ENCODE measurements at places on chromosomes 12 and 14. TPM values are rescaled to one million over a fixed set of nuclear protein-coding genes. Genes with fewer than 3 reads are reported as not detected.

The RBP5 gene
- not detected for total RNA-seq

The SYCP3 gene
- total RNA-seq: not detected

DNA sequence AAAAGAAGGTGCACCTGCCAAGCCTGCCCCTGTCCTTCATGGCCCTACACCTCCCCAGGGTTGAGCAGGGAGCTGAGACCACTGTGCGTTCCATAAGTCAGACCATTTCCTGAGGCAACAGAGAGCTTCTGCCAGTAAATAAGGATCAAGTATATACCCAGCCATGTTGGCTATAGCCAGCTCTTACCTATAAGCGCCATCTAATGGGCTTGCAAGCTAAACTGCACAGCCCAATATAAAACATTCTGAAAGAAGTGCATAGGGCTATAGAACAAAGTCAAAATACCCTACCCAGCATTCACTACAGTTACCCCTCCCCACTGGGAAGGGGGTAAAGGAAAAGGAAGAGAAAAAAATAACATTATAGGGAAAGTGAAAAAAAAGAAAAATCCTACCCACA is 59.3 kb upstream of the SCAF11 start:
- no peak overlapping the region for H3K27ac ChIP-seq
- H3K36me3 ChIP-seq: no peaks in the 10 kb centered on the region
- H3K4me3 ChIP-seq: no peak overlapping the region

DNA sequence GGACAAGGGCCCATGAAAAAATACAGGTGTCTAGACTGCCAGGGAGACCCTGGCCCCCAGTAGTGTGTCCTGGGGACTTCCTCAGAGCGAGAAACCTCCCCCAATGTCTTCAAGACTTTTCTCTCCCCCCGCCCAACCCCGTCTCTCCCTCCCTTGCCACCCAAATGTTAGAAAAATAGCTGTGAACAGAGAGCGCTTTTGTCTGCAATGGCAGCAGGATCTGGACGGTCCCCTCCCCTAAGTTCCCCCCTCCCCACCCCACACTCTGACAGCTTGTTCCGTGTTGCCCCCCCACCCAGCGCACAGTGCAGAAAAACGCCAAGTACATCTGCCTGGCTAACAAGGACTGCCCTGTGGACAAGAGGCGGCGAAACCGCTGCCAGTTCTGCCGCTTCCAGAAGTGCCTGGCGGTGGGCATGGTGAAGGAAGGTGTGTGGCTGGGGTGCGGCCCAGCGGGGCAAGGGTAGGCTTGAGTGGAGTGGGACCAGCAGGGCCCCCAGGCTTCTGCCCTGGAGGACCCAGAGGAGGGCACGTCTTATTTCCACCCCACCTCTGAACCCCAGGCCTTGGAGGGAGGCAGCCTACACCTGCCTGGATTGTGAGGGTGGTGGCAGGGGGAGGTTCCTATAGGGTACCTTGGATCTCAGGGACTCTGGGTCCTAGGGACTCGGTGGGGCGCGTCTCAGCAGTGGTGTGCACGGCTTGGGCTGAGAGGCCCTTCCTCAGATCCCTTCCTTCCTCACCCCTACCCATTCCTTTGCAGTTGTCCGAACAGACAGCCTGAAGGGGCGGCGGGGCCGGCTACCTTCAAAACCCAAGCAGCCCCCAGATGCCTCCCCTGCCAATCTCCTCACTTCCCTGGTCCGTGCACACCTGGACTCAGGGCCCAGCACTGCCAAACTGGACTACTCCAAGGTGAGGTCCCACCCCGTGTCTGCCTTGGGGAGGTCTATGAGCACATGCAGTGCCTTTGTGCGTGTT is 4.8 kb downstream of the NR4A1 start:
- DNase-seq: peak; percentile 82
- peak overlapping the region; percentile 74 for H3K4me3 ChIP-seq
- peaks cover 50% of the 10 kb centered on the region for H3K36me3 ChIP-seq
- H3K4me1 ChIP-seq: peaks cover 28% of the 10 kb centered on the region

GRCh38 chr12:70463997-70464396 is 97.9 kb downstream of the KCNMB4 start:
- no peak overlapping the region for H3K27ac ChIP-seq
- no peak overlapping the region for H3K4me3 ChIP-seq
- no peaks in the 10 kb centered on the region for H3K27me3 ChIP-seq
- H3K36me3 ChIP-seq: no peaks in the 10 kb centered on the region
- no peaks in the 10 kb centered on the region for H3K4me1 ChIP-seq
- no peak for DNase-seq

GRCh38 chr12:124045671-124046455 is 72.8 kb downstream of the ZNF664 start:
- no peaks in the 10 kb centered on the region for H3K27me3 ChIP-seq
- H3K4me3 ChIP-seq: no peak overlapping the region
- DNase-seq: no peak

The FBXO21 gene
- 79.6 TPM for total RNA-seq

- no peaks in the 10 kb centered on the region for H3K27me3 ChIP-seq
- no peak for DNase-seq
- no peak overlapping the region for H3K27ac ChIP-seq
- H3K4me3 ChIP-seq: no peak overlapping the region
- H3K36me3 ChIP-seq: no peaks in the 10 kb centered on the region
- no peaks in the 10 kb centered on the region for H3K4me1 ChIP-seq
These were observed 38.9 kb downstream of the TEAD4 start for GRCh38 chr12:2997989-2998670.

GRCh38 chr12:109092497-109093021 is 713 bp downstream of the ALKBH2 start:
- H3K4me3 ChIP-seq: peak overlapping the region; percentile 56
- peaks cover 33% of the 10 kb centered on the region for H3K36me3 ChIP-seq
- peaks cover 30% of the 10 kb centered on the region for H3K4me1 ChIP-seq
- no peak for DNase-seq
- H3K27ac ChIP-seq: peak overlapping the region; percentile 62
- no peaks in the 10 kb centered on the region for H3K27me3 ChIP-seq

The CYP46A1 gene
- 1.0 TPM for total RNA-seq

- H3K4me3 ChIP-seq: peak overlapping the region; percentile 31
- DNase-seq: no peak
- no peak overlapping the region for H3K27ac ChIP-seq
- peaks cover 30% of the 10 kb centered on the region for H3K27me3 ChIP-seq
These were observed 12.4 kb downstream of the FAM181A start for GRCh38 chr14:93939304-93940229.

DNA sequence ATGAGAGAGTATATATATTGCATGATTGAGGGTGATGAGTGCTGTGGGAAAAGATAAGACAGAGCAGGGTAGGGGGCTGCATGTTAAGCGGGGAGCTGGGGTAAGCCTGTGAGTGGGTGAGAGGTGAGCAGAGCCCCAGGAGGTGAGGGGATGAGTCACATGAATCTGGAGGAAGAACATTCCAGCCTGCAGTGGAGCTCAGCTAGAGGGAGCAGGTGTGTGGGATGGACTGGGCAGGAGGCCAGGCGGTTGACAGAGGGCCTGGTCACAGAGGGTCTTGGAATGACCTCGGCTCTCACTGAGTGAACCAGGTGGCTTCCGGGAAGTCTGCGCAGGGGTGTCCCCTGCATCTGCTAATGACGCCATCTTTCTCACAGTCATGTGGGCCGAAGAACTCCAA is 44.4 kb downstream of the GIT2 start:
- H3K4me3 ChIP-seq: no peak overlapping the region
- H3K4me1 ChIP-seq: peaks cover 24% of the 10 kb centered on the region
- peaks cover 92% of the 10 kb centered on the region for H3K36me3 ChIP-seq
- DNase-seq: no peak
- H3K27ac ChIP-seq: no peak overlapping the region

The NRXN3 gene
- total RNA-seq: 0.79 TPM

- peaks cover 21% of the 10 kb centered on the region for H3K4me1 ChIP-seq
- no peak for DNase-seq
- no peaks in the 10 kb centered on the region for H3K27me3 ChIP-seq
- no peaks in the 10 kb centered on the region for H3K36me3 ChIP-seq
These were observed 354.3 kb downstream of the CEP128 start for GRCh38 chr14:80587096-80587724.

The KRT6B gene
- 271 TPM for total RNA-seq

- no peak overlapping the region for H3K4me3 ChIP-seq
- H3K27me3 ChIP-seq: no peaks in the 10 kb centered on the region
- peaks cover 38% of the 10 kb centered on the region for H3K4me1 ChIP-seq
- DNase-seq: no peak
- H3K27ac ChIP-seq: no peak overlapping the region
These were observed 18.6 kb downstream of the OR6S1 start for GRCh38 chr14:20622816-20623291.

The KRT79 gene
- total RNA-seq: 202 TPM

The ANO4 gene
- total RNA-seq: not detected

The RASSF8 gene
- total RNA-seq: 5.6 TPM

DNA sequence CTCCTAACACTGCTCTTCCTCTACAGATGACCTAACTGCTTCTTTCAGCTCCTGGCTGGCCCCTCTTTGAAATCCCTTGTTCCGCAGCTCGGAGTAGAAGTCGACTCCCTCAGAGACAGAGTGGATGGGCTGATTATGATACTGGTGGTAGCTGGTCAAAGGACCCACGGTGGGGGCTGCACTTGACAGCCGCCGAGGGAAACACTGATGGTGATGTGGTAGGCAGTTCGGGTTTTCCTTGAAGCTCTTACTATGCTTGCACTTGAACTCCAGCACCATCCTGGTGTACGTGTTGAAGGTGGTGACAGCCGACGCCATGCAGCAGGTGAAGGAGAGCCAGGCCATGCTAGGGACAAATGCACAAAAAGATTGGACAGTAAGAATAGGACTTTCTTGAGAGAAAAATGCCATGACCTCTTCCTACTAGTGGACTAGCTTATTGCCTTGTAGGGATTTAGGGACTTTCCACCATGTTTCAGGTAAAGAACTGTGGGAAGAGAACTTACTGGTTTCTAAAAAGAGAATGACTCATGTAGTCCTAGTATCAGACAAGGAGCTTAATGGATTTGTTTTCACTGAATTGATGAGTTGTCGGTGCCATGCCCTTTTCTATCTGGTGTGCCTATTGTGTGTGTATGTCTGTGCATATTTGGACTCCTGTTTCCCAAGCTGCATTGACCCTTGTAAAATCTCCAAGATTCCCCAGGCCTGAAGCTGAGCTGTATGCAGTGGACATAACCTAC is 18.4 kb downstream of the GSG1 start:
- peaks cover 6% of the 10 kb centered on the region for H3K36me3 ChIP-seq
- no peaks in the 10 kb centered on the region for H3K27me3 ChIP-seq
- H3K4me3 ChIP-seq: no peak overlapping the region
- no peaks in the 10 kb centered on the region for H3K4me1 ChIP-seq
- no peak for DNase-seq

The TSPAN11 gene
- total RNA-seq: 0.64 TPM

- no peak overlapping the region for H3K4me3 ChIP-seq
- no peaks in the 10 kb centered on the region for H3K27me3 ChIP-seq
- H3K27ac ChIP-seq: no peak overlapping the region
- H3K4me1 ChIP-seq: no peaks in the 10 kb centered on the region
- no peak for DNase-seq
- no peaks in the 10 kb centered on the region for H3K36me3 ChIP-seq
These were observed 448.6 kb downstream of the FUT8 start for GRCh38 chr14:65860956-65861611.

The TPH2 gene
- total RNA-seq: not detected

- H3K27ac ChIP-seq: no peak overlapping the region
- H3K4me1 ChIP-seq: no peaks in the 10 kb centered on the region
These were observed 17.3 kb downstream of the KCNK10 start for GRCh38 chr14:88305528-88306322.

The SPIC gene
- total RNA-seq: not detected

The OVCH1 gene
- not detected for total RNA-seq

GRCh38 chr12:85138833-85139232 is 102.7 kb downstream of the LRRIQ1 start:
- H3K27me3 ChIP-seq: no peaks in the 10 kb centered on the region
- DNase-seq: no peak
- no peak overlapping the region for H3K27ac ChIP-seq
- H3K4me3 ChIP-seq: no peak overlapping the region

GRCh38 chr12:116589581-116589980 is 30.4 kb downstream of the MAP1LC3B2 start:
- no peak overlapping the region for H3K27ac ChIP-seq
- no peaks in the 10 kb centered on the region for H3K27me3 ChIP-seq
- H3K4me1 ChIP-seq: peaks cover 26% of the 10 kb centered on the region
- DNase-seq: no peak
- no peak overlapping the region for H3K4me3 ChIP-seq

The LRRC43 gene
- total RNA-seq: not detected

The SLCO1B1 gene
- not detected for total RNA-seq

DNA sequence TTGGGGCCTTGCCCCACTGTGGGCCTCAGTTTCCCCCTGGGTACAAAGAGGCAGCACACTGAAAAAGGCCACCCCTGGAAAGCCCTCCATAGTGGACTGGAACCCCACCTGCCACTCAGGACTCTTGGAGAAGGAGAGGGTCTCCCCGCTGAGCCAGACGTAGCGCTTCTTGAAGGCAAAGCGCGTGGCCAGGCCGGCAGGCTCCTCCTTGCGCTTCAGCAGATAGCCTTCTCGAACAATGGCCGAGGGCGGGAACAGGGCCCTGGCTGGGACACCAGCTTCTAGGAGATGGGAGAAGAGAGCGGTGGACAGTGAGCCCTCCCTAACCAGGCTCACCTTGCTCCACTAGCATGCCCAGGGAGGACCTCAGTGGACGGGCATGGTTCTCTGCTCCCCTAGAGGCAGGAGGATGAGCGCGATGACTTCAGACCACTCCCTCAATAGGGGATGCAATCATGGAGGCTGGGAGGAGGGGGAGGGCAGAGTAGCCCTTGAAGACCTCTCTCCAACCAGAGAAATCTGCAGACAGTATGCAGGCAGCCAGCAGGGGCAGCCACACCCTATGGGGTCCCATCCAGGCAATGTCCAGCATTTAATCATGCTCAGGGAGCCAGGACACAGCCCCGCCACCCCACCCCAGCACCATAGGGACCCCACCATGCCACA is 29.8 kb downstream of the RASAL1 start:
- no peak overlapping the region for H3K4me3 ChIP-seq
- peaks cover 14% of the 10 kb centered on the region for H3K27me3 ChIP-seq
- H3K36me3 ChIP-seq: no peaks in the 10 kb centered on the region
- no peak overlapping the region for H3K27ac ChIP-seq
- no peak for DNase-seq

GRCh38 chr12:110314308-110314707 is 33.3 kb downstream of the ATP2A2 start:
- H3K4me1 ChIP-seq: peaks cover 38% of the 10 kb centered on the region
- DNase-seq: no peak
- H3K27ac ChIP-seq: no peak overlapping the region
- peaks cover 16% of the 10 kb centered on the region for H3K36me3 ChIP-seq
- H3K4me3 ChIP-seq: no peak overlapping the region

Measured in suprapubic skin (tissue), 4 donors.